ENCODE measurements at places on chromosomes 6 and 20.

DNA sequence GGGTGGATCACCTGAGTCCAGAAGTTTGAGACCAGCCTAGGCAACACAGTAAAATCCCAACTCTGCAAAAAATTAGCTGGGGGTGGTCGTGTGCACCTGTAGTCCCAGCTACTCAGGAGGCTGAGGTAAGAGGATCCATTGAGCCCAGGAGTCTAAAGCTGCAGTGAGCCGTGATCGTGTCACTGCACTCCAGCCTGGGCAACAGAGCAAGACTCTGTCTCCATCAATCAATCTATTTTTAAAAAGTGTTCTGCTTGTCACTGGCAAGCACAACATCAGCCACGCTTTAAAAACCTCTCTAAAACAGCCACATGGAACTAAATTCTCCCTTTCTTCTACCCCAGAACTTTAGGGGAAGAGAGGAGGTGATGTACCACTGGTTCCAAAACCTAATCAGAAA is 131.6 kb upstream of the RREB1 start:
- DNase-seq: no peak

- peak; percentile 31 for DNase-seq
These were observed 45.2 kb downstream of the DPPA5 start for GRCh38 chr6:73308712-73309534.

GRCh38 chr6:47780510-47781356 is 1.1 kb upstream of the OPN5 start:
- DNase-seq: peak; percentile 71

GRCh38 chr6:41284726-41285125 is 1.8 kb downstream of the TREM1 start:
- peak; percentile 10 for DNase-seq

GRCh38 chr6:22357724-22358189 is 60.9 kb upstream of the PRL start:
- DNase-seq: no peak

GRCh38 chr6:82783587-82784236 is 281.9 kb downstream of the UBE3D start:
- no peak for DNase-seq

DNA sequence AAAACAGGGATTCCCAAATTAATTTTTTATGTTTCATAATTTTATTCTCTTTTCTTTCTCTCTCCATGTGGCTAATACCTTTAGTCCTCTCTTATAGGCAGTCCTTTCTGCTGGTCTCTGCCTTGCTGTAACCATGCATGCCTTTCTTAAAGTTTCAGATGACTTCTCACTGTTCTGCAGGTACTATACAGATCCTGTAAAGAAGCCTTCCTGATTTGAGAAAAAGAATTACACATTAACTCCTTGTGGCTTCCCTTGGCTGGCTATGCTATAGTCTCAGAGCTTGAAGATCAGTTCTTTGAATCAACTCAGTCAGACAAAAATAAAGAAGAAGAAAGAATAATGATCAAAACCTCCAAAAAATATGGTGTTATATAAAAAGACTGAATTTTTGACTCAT is 7.3 kb upstream of the GPR63 start:
- DNase-seq: no peak

DNA sequence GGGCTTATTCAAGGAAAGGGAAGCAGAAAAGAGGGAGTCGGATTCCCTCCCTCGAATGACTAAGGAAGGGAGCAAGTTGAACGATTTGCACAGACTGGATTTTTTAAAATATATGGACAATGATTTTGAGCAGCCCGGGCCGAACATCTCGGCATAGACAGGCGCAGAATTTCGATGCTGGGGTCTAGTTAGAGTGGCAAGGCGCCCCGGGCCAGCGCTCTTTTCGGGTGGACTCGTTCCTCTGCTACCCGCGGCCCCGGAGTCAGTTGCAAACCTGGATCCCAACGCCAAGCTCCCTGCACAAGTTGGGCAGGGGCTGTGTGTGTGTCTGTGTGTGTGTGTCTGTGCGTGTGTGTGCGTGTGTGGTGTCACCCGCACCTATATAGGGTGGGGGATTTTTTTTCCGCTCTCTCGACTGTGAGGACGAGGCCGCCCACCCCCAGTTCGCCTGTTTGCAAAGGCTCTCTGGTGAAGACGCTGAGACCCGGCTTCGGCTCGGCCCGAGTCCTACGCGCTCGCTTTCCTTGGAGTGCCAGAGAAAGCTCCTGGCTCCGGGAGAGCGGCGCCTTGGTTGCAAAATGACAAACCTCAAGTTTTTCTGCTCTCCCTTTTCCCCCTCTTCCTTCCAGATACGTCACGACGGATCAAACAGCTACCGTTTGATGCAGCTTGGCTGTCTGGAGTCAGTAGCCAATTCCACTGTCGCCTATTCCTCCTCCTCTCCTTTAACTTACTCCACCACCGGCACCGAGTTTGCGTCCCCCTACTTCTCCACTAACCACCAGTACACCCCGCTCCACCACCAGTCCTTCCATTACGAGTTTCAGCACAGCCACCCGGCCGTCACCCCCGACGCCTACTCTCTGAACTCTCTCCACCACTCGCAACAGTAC is 1.4 kb downstream of the TFAP2D start:
- no peak for DNase-seq

- no peak for DNase-seq
These were observed 29.9 kb downstream of the GABRR2 start for GRCh38 chr6:89284963-89285735.

DNA sequence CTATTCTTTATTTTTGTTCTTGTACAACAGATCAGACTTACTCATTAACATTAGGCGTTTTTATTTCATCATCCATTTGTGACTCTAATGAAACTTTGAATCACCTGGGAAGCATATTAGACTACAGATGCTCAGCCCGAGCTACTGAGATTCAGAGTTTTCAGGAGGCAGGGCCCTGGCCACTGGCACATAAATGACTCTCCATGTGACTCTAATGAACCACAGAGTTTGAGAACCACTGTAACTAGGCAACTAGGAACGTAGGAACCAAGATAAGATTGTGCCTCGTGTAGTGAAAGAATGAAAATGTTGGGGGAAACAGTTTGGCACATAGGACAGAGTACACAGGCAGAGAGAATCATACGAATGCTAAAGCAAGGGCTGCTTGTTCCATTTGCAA is 405.9 kb upstream of the BTBD3 start:
- no peak for DNase-seq

GRCh38 chr6:101462576-101462975 is 69.1 kb downstream of the GRIK2 start:
- peak; percentile 57 for DNase-seq

DNA sequence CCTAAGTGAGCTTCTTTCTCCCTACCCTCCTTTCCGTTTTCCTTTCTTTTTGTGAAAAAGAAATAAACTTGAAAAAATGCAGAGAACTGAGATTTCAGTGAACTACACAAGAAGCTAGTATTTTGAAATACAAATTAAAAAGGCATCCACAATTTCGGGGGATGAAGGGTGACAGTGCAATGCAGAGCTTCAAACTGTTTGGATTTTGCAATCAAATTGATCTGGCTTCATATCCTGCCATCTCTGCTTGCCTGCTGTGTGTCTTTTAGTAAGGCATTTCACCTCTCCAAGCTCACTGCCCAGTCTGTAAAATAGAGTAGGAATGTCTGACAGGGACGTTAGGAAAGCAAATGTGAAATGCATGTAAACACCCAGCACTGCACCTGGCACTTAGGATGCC is 258.0 kb downstream of the HACE1 start:
- DNase-seq: no peak

GRCh38 chr6:133730881-133731280 is 158.0 kb upstream of the TCF21 start:
- DNase-seq: peak; percentile 34

DNA sequence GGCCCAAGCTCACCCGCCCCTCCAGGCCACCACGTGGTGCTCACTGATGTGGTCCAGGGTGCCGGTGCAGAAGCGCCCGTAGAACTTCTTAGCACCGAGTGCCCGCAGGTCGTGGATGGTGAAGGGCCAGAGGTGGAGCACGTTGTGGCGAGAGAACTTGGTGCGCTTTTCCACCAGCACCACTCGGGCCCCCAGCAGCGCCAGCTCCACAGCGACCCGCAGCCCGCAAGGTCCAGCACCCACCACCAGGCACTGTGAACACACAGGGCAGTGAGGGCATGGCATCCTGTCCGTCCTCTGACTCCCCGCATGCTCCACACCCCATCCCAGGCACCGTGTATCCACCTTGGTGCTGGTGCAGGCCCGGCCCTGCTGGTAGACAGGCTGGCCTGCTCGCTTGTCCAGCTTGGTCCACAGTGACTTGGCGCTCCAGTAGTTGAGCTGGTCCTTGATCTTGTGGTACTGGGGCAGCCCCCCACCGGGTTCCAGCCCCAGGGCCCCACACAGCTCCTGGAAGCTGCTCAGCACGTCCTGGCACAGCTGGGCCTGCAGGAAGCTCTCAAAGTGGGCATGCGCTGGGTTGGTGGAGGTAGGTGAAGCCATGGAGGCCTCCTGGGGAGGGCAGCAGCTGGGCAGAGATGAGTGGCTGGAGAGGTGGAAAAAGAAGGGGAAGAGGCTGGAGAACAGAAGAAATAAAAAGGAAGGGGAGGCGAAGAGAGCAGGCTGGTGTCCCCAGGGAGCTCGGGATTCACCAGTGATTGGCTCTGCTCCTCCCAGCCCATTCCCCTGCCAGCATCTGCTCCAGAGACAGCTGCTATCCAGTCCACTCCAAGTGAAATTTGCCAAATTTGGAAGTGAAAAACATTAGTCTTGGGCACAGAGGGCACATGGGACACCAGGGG is 1.7 kb downstream of the MICAL1 start:
- DNase-seq: no peak

GRCh38 chr20:21498635-21499034 is 15.2 kb downstream of the NKX2-2 start:
- no peak for DNase-seq

- DNase-seq: no peak
These were observed 65.3 kb downstream of the PSMB1 start for GRCh38 chr6:170487707-170488329.

DNA sequence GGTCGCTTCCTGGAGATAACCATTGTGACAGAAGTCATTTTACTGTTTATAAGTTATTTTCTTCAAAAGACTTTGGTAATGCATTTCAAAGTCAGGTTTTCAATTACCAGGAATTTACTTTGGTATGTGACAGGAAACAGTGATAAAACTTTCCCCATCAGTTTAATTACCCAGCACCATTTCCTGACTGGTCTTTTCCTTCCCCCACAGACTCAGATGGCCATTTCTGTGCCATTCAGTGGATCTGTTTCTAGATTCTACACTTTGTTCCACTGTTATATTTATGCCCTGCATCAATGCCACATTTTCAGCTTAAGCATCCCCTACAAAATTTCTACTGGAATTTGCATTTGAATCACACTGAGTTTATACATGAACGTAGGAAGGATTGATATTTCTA is 16.3 kb downstream of the RRBP1 start:
- peak; percentile 15 for DNase-seq

DNA sequence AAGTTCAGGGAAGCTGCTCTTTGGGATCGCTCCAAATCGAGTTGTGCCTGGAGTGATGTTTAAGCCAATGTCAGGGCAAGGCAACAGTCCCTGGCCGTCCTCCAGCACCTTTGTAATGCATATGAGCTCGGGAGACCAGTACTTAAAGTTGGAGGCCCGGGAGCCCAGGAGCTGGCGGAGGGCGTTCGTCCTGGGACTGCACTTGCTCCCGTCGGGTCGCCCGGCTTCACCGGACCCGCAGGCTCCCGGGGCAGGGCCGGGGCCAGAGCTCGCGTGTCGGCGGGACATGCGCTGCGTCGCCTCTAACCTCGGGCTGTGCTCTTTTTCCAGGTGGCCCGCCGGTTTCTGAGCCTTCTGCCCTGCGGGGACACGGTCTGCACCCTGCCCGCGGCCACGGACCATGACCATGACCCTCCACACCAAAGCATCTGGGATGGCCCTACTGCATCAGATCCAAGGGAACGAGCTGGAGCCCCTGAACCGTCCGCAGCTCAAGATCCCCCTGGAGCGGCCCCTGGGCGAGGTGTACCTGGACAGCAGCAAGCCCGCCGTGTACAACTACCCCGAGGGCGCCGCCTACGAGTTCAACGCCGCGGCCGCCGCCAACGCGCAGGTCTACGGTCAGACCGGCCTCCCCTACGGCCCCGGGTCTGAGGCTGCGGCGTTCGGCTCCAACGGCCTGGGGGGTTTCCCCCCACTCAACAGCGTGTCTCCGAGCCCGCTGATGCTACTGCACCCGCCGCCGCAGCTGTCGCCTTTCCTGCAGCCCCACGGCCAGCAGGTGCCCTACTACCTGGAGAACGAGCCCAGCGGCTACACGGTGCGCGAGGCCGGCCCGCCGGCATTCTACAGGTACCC is at the start of gene ESR1:
Gene ESR1, plus strand, starts transcription at position 170 of the 858 bp plus-strand sequence. Its CDS starts 231 bp downstream, at position 401.
- DNase-seq: peak; percentile 13

DNA sequence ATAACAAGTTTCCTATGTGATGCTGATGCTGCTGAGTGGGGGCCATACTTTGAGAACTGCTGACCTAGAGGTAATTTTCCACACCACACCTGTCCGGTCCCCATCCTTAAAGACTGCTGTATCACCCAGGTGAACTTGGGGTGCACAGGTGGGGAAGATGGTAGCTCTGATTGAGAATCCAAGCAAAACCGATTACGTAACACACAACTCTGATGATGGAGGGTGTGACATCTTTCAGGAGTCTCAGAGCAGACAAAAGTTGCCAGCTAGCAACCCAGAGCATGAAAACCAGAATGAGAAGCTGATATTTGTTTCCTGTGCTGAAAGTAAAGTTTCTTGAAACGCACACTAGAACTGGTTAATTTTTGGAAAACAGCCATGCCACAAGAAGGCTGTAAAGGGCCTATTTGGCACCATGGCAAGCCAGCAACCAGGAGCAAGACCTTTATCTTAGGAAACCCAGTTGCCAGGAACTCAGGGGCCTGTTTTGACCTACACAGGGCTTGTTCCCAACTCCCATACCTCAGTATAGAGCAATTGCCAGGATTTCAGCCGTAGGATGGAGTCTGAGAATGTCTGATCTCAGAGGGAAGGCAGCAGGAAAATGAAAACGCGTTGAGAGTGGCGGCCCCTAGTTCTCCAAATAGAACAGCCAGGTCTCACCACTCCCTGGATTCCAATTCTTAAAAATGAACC is 21.6 kb upstream of the TBC1D7 start:
- no peak for DNase-seq

All from EL (cell line).